CD4-positive, alpha-beta memory T cell (primary cell): ENCODE measurements at places on chromosomes 1 and 21. TPM values are rescaled to one million over a fixed set of nuclear protein-coding genes. Genes with fewer than 3 reads are reported as not detected.

TDRD5 gene
- not detected for total RNA-seq

RIPPLY3 gene
- total RNA-seq = not detected

LCE3B gene
- not detected for total RNA-seq

CACHD1 gene
- 0.11 TPM for total RNA-seq

PROK1 gene
- not detected for total RNA-seq

TRAF5 gene
- 80.2 TPM for total RNA-seq

ATP6V1G3 gene
- total RNA-seq = not detected

MYCL gene
- 0.19 TPM for total RNA-seq
